ENCODE measurements at places on chromosomes 13 and 19. TPM values are rescaled to one million over a fixed set of nuclear protein-coding genes. Genes with fewer than 3 reads are reported as not detected.

ZNF440 gene
- polyA plus RNA-seq: 1.5 TPM

ZNF865 gene
- polyA plus RNA-seq: 10.4 TPM

ACER1 gene
- polyA plus RNA-seq: not detected

KLK15 gene
- not detected for polyA plus RNA-seq

RRAS gene
- 18.8 TPM for polyA plus RNA-seq

LGALS4 gene
- 0.93 TPM for polyA plus RNA-seq

GDF15 gene
- 5.2 TPM for polyA plus RNA-seq

ZNF677 gene
- polyA plus RNA-seq: 15.2 TPM

FKRP gene
- 9.0 TPM for polyA plus RNA-seq

KLK13 gene
- polyA plus RNA-seq: not detected

SLC35E1 gene
- 25.9 TPM for polyA plus RNA-seq

NAA16 gene
- polyA plus RNA-seq: 2.8 TPM

CCDC159 gene
- 19.1 TPM for polyA plus RNA-seq

GPR12 gene
- polyA plus RNA-seq: 1.6 TPM

All from brain (organoid and tissue), 16 donors.